ENCODE measurements at places on chromosomes 1 and 21.

DNA sequence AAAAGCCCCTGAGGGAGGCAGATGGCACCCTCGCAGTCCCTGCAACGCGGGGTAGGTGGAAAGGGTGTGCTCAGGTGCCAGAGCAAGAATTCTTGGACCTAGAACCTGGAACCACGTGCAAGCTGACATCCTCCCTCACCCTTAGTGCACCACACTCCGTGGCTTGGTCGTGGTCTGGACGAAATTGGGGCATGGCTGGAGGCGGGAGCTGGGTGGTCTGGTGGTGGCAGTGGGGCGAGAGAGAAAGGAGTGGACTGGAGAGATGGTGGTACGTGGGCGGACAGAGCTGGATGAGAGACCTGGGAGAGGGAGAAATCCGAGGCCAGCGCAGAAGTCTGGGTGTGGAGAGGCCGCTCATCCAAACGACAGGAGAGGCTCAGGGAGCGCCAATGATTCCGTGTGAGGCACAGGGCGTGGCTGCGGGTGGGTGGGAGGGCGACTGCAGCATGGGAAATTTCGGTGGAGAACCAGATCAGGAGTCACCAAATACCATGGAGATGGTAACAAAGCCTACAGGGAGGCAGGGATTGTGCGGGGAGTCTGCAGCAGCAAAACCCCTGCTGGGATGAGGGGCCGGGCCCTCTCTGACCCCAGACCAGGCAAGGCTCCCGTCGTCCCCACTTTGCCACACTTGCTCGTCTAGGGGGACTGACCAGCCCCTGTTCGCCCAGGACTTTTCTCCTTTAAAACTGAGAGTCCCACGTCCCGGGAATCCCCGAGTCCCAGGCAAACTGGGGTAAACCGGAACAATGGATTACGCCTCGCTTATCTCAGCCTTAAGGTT is 31.9 kb downstream of the CDCP2 start:
- no peak for DNase-seq

DNA sequence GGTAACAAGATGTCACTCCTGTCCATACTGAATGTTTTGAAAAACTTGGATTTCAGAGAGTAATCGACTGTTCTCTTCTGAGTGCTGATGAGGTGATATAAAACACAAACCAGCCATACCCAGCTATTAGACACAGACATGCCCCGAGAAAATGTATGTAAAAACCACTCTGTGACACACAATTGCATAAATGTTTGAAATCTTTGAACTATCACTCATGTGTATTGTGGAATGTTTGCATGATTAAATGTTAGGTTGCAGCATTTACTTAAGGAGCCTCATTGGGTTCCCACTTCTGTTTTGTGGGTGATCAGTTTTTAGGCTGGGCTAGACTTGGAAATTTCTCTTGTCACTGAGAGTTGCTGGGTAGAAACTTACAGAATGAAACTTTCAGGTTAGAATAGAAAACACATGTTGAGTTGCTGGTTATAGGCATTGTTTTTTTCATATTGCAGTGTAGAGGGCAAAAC is 270.4 kb upstream of the B3GALT2 start:
- no peak for DNase-seq

- peak; percentile 60 for DNase-seq
Measured at GRCh38 chr1:204084247-204084772, 11.4 kb downstream of the SOX13 start.

GRCh38 chr1:221449801-221450470 is 292.0 kb downstream of the DUSP10 start:
- DNase-seq: no peak

GRCh38 chr1:18989896-18990295 is 33.4 kb upstream of the IFFO2 start:
- DNase-seq: no peak

- no peak for DNase-seq
Measured at GRCh38 chr1:85325920-85326319, 49.5 kb upstream of the BCL10 start.

DNA sequence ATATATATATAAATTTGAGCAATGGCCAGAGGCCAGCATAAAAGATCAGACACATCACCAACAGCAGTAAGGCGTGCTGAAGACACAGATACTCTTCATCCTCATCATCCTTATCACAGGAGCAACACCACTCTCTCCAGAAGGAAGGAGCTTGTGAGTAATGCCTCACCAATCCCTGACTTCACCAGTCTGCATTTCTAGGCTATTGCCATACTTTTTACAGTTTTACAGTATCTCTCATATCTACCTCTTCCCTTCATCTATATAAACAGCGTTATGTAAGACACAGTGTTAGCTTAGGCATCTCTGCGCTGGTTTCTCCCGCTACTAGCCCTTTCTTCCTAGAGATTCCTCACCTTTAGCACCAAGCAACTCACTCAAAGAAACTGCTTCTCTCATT is 2.4 kb upstream of the ABL2 start:
- no peak for DNase-seq

DNA sequence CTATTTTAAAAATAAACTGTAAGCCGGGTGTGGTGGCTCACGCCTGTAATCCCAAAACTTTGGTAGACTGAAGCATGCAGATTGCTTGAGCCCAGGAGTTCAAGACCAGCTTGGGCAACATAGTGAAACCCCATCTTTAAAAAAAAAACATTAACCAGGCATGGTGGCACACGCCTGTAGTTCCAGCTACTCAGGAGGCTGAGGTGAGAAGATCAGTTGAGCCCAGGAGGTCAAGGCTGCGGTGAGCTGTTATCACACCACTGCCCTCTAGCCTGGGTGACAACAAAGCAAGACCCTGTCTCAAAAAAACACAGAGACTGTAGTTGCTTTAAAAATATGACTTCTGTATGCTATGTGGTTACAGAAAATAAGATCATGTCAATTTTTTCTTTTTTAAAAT is 24.3 kb upstream of the LSS start:
- DNase-seq: no peak

DNA sequence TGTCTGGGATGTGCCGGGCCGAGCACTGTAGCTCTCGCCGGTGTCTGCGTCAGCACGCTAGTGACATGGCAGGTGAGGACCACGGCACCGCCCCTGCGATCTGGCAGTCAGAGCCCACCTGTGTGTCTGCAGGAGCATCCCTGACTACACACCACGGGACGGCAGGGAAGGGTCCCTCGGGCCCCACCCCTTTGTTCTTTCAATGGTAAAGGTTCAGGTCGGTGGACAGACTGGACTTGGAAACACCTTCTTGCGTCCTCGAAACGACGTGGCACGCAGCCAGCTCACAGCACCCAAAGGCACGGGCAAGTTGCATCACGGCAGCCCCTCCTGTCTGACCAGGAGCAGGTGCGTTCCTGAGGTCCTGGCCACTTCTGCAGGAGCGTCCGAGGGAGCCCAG is 3.7 kb upstream of the SAMD11 start:
- no peak for DNase-seq

DNA sequence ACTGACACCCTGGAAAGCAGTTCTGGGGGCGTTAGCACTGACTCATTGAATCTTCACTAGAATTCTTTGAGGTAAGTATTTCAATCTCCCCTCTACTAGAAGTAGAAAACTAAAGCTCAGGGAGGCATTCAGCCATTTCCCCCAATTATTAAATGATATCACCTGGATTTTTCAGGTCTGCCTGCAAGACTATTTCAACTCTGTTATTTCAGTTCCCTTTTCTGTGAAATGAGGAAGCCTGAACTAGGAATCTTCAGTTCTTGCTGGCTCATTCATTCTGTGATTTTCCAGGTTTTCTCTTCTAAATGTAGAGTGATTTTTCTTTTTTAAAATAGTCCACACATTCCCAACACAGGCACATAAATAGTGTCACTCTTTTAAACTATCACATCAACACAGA is 337.0 kb upstream of the NR5A2 start:
- DNase-seq: no peak

All from midbrain (tissue), 1 donor.